Neural progenitor cell (in vitro differentiated cells): ENCODE measurements at places on chromosomes 2 and 18. TPM values are rescaled to one million over a fixed set of nuclear protein-coding genes. Genes with fewer than 3 reads are reported as not detected.

DNA sequence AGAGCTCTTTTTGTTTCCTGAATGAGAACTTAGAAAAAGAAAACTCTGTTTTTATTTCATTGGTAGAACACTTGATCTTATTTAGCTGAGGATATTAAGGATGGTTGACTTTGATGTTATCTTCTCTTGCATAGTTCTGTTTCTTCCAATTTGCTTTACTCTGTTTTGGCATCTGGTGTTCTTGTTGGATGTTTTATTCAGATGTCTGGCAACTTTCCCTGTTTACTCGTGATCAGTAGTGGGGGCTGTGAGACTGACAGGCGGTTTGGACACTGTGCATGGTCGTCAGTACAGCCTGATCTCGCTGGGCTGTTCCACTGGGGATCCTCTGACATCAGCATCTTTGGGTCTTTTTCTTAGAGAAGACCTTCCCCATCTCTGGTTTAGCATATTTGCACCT lies 100.1 kb downstream of the TSN start:
- DNase-seq: no peak

- DNase-seq: peak; percentile 44
Measured at GRCh38 chr2:227407591-227408151, 19.9 kb upstream of the SCYGR1 start.

DNA sequence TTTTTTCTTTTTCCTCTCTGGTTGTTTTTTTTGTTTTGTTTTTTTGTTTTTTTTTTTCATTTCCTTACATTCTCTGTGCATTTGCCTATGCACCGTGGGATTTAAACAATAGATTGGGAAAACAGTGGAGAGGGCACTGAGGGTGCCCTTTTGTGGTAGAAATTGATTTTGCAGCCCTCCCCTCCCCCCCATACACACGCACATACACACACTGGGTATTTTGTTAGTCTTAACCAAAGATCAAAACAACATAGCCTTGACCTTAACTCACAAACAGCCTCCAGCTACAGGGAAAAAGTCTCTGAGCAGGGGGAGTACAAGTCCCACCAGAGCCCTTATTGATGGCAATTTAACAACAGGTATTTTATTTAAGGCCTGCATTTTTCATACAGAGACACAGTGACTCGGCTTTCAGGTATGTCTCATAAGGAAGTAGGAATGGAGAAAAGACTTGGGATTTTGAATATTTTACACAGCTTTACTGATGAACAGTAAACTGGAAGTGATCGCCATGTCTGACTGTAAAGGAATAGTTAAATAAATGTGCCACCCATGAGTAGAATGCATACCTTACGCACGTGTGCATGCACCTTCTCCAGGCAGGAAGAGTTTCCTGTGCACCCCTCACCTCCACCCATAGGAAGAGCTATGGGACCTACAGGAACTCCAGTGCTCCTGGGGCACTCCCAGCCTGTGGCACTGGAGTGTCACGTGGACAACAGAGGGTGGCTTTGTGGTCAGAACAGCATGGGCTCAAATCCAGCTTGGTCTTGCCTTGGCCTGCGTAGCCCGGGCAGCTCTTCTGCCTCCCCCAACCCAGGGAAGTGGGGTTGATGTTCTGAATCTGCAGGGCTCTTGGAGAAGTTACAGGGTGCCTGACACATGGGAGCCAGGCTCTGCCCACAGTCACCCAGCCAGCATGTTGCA lies 266.4 kb downstream of the ANAPC1 start:
- no peak for DNase-seq

The SCYGR6 gene
- total RNA-seq: not detected in 2 replicates

- no peak for DNase-seq
Measured at GRCh38 chr2:74471332-74472065, 981 bp downstream of the MRPL53 start.

DNA sequence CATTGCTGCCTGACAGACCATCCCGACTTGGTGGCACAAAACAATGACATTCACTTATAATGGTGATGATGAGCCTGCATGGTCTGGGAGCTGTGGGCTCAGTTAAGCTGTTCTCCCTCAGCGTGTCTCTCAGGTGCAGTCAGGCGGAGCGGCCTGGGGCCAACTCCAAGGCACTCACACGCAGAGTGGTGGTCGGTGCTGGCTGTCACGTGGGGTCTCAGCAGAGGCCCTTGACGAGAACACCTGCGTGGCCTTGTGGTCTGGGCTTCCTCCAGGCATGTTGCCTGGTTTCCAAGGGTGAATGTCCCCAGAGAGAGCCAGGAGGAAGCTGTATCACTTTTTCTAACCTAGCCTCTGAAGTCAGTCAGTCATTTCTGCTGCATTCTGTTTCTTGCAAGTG lies 29.8 kb downstream of the ARMC9 start:
- no peak for DNase-seq
